ENCODE measurements at places on chromosomes 12 and 14.

DNA sequence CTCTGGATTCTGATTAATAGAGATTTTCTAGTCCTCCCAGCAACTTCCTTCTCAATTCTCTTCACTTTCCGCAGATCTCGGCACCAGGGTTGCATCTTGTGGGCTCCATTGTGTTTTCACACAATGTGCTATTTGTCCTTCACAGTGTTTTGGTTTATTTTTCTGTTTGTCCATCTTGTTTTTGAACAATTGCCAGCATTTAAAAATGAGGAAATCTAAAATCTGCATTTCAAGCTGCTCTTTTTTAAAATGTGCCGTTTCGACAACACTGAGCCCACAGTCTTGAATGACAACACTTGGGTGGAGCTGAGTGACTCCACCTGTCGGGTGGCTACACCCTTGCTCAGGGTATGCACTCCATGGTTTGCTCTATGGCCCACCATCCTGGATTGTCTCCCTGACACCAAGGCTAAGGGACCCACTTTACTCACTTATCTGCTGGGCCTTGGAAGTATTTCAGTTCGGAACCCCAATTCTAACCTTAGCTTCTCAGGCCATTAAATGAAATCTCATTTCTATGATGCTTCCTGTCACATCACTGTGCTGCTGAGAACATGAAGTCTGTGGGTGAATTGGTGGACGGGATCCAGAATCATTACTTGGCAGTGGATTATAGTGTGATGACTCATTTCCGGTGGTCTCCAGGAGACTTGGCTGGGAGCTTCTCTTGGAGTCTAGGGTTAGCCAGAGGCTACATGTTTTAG is 3.4 kb upstream of the MYRFL start:
- DNase-seq, result peak; percentile 9

GRCh38 chr12:57476993-57477709 is 2.5 kb downstream of the ARHGAP9 start:
- no peak for DNase-seq

GRCh38 chr14:91140672-91141071 is 26.8 kb downstream of the DGLUCY start:
- no peak for DNase-seq

- no peak for DNase-seq
These were observed 7.1 kb downstream of the TAPBPL start for GRCh38 chr12:6459004-6459337.

DNA sequence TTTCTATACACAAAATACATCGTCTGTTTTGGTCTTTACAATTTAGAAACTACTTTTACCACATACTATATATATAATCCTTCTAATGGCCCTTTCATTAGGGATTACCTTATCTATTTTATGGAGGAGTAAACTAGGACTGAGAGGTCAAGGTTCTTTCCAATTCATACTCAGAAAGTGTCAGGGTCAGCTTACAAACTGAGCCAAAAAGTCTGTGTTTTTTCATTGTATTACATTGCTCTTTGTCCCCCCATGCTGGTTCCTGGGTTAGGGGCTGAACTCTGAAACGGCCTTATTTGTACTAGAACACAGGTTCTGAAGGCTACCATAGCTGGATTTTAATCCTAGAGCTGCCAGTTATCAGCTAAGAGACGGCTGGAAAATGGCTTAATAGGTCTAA is 368.1 kb downstream of the GRIN2B start:
- DNase-seq, result no peak

GRCh38 chr14:63231766-63232165 is 27.5 kb downstream of the RHOJ start:
- DNase-seq, result no peak

DNA sequence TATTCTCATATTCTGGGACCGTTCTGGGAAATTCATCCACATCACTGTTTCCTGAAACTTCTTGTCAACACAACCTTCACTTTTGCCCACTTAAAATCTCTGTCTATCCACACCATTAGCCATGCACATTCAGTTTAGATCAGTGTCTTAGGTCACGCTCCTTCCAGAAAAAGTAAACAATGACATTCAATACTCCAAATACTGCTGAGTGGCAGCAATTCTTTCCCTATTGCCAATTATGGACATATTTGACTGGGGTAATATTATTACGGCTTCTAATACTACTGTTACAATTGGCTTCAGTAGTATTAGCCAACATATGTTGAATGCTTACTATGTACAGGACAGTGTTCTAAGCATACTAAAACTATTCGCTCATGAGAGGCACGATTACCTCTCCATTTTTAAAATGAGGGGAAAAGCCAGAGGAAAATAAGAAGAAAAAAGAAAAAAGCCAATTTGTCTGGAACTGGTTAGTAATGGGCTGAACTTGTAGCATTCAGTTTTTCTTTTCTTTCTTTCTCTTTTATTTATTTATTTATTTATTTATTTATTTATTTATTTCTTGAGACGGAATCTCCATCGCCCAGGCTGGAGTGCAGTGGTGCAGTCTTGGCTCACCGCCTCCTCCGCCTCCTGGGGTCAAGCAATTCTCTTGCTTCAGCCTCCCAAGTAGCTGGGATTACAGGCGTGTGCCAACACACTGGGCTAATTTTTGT is 23.4 kb downstream of the LTBR start:
- DNase-seq, result no peak

- DNase-seq, result no peak
These were observed 830.0 kb upstream of the NOVA1 start for GRCh38 chr14:27427796-27428195.

DNA sequence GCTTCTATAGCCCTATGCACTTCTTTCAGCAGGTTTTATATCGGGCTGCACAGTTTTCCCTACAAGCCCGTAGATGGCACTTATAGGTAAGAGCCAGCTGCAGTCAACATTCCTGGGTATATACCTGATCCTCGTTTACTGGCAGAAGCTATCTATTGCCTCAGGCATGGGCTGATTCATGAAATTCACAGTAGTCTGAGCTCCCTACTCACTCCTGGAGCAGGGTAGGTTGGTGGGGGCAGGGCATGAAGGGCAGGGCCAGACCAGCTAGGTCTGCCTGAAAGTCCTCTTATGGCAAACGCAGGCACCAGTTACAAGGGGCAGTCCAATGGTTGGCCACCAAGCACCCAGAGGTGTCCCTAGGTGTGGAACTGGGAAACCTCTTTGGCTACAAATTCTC is 345.8 kb downstream of the RPS29 start:
- DNase-seq, result no peak

GRCh38 chr14:96214793-96215192 is 10.2 kb downstream of the BDKRB2 start:
- no peak for DNase-seq

- no peak for DNase-seq
These were observed 839.1 kb downstream of the NRXN3 start for GRCh38 chr14:79009286-79009685.

DNA sequence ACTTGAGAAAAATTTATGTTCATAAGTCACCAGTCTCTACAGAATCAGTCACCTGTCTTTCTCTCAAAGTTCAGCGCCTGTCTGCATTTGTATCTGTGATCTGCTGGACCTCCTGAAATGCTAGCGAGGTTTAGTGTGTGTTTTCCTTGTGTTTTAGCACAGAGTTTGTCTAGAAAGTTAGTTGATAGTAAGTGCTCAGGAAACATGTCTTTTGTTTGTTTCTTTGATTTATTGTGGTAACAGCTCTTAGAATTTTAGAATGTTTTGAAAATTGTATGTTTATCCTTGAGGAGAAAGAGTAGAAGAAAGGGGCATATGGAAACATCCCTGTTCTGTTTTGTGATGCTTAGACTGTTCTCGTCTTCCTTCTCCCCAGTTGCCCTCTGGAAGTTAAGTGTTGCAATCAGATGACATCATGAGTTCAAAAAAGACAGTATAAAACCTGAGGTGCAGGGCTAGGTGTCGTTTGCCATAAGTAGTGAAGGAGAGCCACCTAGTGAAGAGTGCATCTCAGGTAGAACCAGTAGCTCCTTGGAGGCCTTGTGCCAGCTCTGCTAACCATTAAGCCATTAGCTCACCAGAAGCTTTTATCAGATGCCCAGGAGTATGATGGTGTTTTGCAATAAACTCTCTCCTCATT is 44.8 kb downstream of the FBXW8 start:
- no peak for DNase-seq

DNA sequence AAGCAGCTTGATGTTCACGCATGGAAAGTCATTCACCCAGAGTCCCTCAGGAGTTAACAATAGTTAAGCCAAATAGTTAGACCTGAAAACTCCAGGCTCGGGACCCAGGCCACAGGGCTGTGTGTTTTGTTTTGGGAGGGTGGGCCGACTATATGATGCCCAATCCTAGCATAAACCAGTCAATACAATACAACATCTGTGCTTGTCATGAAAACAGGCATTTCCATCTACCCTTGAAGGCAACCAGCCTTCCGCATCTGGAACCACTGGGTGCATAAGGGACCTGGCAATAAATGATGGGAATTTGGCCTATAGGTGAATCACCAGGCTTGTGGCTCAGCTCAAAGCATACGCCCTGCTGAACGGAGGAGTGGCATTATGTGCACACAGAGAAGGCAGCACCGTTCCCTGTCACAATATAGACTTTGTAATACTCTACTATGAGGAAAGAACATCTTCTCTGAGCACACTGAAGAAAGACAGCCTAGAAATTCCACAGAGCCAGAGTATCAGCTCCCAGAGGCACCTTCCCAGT is 91.0 kb upstream of the FOXN3 start:
- DNase-seq, result no peak

- peak; percentile 2 for DNase-seq
These were observed 716.7 kb upstream of the TMEM132C start for GRCh38 chr12:127550271-127550670.

DNA sequence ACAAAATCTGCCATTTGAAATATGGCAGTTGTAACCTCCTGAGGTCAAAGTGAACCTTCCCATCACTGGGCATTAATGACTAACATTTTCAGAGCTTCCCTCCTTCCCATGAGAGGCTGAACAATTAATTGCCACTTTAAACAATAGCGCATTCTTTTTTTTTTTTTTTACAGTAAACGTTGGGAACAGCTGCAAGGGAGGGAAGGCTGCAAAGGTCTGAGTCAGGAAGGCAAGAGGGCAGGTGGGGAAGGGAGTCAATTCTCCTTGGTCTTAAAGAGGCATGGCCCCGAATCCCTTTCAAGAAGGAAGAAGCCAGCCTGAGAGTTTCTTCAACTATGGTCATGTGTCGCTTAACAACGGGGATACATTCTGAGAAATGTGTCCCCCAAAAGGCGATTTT is 41.0 kb upstream of the PLEKHG3 start:
- no peak for DNase-seq

DNA sequence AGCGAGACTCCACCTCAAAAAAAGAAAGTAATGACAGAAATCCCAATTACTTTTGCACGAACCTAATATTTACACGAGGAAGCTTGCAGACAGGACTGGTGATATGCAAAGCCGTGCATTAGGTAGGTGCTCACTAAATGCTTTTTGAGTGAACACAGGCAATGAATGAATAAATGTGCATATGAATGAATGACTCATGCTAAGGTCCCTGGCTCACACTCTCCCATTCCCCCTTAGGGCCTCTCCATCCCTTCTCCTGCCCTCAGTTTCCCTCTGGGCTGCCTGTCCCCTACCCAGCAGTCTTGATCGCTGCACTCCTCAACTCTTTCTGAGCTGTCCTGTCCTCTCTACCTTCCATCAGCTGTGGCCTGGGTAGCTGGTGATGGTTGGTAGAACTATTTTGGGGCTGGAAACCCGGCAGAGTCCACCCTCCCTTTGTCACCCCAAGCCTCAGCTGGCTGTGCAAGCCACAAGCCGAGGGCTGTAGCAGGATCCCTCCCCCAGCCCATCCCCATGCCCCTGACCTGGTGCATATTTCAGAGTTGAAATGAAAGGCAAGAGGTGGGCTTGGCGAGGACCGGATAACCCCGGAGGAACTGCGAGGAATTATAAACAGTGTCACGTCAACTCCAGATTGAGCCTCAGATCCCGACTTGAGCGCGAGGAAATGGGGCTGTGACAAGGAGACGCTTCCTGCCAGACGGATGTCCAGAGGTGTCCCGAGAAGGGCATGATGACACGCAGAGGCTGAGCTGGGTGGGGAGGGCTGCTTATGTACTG is 191.7 kb upstream of the GSC start:
- no peak for DNase-seq

GRCh38 chr14:96407935-96408570 is 16.1 kb downstream of the AK7 start:
- no peak for DNase-seq

GRCh38 chr12:7322599-7322998 is 18.7 kb downstream of the ACSM4 start:
- no peak for DNase-seq

GRCh38 chr14:34420547-34421150 is 41.4 kb downstream of the SPTSSA start:
- DNase-seq, result no peak

DNA sequence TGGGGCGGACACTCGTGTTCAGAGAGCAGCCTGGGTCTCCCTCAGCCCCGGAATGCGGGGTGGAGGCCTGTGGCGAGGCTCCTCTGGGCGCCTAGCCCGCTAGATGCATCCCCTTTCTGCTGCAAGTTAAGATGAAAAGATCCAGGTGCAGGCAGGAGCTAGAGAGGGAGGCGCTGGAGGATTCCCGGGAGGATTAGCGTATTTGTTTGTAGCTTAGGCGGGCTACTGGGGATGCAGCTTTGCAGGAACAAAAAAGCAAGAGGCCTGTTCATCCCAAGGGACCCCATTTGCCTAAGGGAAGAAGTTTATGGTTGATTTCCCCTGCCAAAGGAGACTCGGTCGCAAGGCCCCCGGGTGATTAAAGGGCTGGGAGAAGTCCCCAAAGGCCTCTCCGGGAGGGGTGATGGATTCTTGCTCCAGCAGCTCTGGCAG is 824 bp downstream of the CCDC177 start:
- no peak for DNase-seq

DNA sequence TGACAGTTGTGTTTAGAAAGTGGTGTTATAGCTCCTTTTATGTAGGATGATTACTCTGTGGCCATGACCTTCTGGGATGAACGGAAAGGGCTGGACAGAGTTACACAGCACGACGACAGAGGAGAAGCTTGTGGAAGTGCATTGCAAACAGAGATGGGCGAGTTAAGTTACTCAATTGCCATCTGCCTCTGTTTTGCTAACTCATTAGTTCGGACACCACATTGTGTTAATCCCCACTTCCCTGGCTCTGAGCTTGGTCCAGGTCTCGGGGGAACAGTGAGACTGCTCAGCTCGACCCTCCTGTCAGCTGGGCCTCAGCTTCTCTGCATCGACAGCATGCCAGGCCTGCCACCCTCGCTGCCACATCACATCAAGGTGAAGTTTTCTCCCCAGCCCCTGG is 408.0 kb downstream of the ZFP36L1 start:
- no peak for DNase-seq

DNA sequence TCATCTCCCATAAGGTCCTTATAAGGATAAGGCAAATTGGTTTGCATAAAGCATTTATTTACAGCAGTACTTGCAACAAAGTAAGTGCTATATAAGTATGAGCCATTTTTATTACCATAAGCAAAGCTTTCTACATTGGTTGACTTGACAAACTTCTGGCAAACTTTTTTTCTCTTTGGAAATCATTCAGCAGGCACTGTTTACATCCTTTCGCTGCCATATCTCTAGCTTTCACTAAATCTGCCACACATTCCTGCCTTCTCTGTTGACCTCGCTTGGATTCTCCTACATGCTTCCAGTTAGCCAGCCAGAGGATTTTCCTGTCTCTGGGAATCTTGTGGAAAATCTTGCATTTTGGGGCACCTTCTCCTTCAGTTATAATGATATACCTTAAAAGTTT is 21.8 kb upstream of the HDAC7 start:
- DNase-seq, result no peak

GRCh38 chr12:7092229-7092985 is at the start of gene C1R:
Gene C1R (minus strand): TSS chr12:7092445. CDS start chr12:7092388, 57 bp downstream.
- DNase-seq, result no peak

- no peak for DNase-seq
These were observed 38.9 kb upstream of the E2F7 start for GRCh38 chr12:77104286-77104685.

- no peak for DNase-seq
These were observed 14.6 kb upstream of the NUDT14 start for GRCh38 chr14:105195522-105196264.

- no peak for DNase-seq
These were observed 19.1 kb downstream of the SYCP3 start for GRCh38 chr12:101720118-101720517.
